ENCODE measurements at places on chromosomes 2 and 18.

DNA sequence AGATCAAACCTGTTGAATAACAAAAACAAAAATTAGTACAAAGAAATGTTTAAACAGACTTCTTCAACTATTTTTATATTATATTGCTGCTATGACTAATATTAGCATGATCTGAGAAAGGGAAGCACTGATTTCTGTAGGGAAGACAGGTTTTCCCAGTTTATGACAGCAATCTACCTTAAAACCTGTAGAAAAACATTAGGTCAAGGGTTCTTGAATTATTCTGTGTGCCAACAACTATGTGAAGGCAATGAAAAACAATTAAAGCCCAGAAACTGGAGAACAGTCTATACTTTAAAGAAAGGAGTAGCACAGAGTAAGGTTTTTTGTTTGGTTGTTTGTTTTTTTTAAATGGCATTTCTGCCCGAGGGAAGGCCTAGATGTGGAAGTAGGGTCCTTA, 23.3 kb downstream of the PUM2 start:
- no peak for DNase-seq

GRCh38 chr2:873651-874580, 76.7 kb upstream of the SNTG2 start:
- no peak for DNase-seq

GRCh38 chr18:41921770-41922169, 33.3 kb upstream of the PIK3C3 start:
- DNase-seq: no peak

- DNase-seq: no peak
Measured at GRCh38 chr2:167534443-167534842, 646.2 kb downstream of the XIRP2 start.

GRCh38 chr2:43429369-43429768, 166.5 kb downstream of the THADA start:
- no peak for DNase-seq

All from NCI-H2029 treated with DMSO at 0.1 percent for 48 hours (cell line).